ENCODE measurements at places on chromosomes 5 and 9. TPM values are rescaled to one million over a fixed set of nuclear protein-coding genes. Genes with fewer than 3 reads are reported as not detected.
A peak's percentile ranks its signal among the peaks of the same experiment; 100 is the strongest.

Gene DDX4
- total RNA-seq = not detected

Gene DENND4C
- total RNA-seq = 74.2 TPM

- DNase-seq = no peak
These were observed 30.1 kb upstream of the TMEM250 start for GRCh38 chr9:136148766-136149165.

DNA sequence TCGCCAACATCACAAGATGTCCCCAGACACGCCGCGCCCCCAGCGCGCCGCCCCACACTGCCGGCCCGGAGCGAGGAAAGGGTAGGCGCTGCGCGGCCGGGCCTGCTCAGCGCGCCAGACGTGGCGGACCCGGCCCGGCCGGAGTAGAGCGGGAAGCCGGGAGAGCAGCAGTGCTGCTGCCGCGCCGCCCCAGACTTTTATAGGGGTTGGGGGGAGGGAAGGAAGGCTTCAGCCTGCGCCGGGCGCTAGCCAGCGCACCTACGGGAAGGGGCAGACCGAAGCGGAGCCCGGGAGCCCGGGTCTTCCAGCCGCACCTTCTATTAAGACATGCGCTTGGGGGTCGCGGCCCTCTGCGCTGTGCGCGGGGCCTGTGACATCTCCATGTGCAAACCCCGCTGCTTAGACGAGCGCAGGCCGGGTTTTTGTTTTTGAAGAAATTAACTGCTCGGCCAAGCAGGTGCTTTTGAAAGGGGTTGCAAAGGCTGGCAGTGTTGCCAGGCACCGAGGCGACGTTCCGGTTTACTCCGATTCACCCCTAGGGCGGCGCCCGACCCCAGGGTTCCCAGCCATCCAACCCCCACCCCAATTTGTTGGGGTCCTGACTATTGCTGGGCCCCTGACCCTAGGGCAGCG is 353 bp upstream of the PAX5 start:
- DNase-seq = peak; percentile 4

GRCh38 chr9:131324736-131325679 is 35.5 kb downstream of the PLPP7 start:
- no peak for DNase-seq

DNA sequence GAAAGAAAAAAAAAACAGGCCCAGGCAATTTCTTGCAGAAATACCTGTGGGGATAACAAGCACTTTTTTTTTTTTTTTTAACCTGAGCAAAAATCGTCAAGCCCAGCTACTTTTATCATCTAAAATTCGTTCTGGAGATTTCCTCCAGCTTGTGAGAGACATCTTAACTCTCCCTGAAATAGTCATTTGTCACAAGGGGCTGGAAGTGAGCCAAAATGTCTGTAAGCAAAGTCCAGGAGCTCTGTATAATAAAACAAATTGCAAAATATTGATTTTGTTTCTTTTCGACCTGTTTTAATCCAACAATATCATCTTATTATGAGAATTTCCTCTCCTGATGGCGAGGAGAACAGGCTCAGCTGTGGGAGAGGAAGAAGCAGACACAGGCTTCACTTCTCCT is 168.4 kb downstream of the TTLL11 start:
- no peak for DNase-seq

DNA sequence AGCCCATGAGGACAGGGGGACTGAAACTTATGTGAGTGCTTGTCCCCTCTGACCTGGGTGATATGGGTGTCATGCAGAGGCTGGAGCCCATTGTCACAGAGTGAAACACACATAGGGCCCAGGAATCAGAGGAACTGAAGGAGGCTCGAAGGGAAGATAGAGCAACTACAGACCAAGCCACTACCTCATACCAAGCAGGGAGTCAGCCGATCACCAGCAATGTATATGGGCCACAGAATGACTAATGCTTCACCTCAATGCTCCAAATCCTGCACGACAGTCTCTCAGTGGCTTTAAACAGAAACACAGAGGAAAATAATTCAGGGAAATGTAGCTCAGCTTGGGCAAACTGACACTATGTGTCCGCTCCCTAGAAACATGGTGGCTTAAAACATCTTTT is 8.9 kb upstream of the FBXW11 start:
- DNase-seq = no peak

Gene ELOVL7
- total RNA-seq = under 0.01 TPM

GRCh38 chr9:5459289-5459829 is 9.0 kb downstream of the CD274 start:
- DNase-seq = no peak

Gene ANKRD55
- total RNA-seq = under 0.01 TPM

DNA sequence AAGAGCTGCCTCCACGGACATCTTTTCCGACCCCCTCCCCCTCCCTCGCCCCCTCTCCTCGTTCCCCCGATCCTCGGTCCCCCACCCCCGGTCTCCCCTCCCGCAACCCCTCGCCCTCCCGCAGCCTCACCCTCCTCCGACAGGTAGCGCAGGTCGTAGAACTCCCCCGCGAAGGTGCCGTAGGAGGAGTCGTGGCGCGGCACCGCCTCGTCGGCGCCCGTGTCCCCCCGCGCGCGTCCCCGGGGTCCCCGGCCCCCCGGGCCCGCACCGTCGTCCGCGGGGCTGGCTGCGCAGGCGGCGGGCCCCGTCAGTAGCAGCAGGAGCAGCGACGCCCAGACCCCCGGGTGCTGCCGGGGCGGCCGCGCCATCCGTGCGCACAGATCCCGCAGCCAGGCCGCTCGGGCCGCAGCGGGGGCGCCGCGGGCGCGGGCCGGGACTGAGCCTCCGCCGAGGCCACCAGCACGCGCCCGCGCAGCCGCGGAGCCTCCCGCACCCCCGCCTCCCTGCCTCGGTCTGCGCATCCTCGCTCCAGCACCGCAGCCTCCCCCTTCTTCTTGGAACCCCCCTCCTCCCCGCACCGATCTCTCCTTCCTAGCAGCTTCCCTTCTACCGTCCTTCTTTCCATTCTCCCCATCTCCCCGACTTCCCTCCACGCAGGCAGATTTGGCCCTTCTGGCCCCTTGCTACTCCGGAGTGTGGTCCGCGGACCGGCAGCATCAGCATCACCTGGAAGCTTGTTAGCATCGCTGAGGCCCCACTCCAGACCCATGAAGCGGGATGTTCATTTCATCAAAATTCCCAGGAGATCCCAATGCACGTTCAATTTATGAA is at the start of gene FRRS1L:
TSS of gene FRRS1L (minus strand) at position 479 of the 831 bp plus-strand sequence. CDS start at position 368, 111 bp downstream.
- DNase-seq = peak; percentile 10

- peak; percentile 97 for DNase-seq
These were observed 5.1 kb upstream of the CAST start for GRCh38 chr5:96657068-96657467.

DNA sequence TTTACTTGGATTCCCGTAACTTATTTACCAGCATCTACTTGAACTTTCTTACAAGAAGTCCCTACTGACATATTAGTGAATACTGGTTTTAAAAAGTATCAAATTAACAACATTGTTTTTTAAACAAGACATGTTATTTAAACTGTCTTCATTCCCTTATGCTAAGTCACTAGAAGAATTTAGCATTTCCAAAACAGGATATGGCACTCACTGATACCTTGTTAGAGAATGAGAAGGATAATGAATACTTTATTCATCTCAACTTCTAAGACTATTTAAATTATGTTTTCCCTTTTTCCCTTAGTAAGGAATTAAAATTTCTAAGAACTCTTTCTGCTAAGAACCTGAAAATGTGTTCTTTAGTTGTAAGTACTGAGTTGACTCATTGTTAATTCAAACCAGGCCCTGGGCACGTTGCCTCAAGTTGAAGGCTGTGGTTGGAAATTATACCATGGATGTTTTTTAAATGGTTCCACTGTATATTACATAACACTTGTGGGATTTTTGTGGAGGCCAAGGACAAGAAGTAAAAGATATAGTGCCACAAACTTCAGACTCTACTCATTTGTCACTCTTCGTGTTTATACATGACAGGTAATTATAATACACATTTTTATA is 219.0 kb upstream of the EDIL3 start:
- DNase-seq = peak; percentile 90

- DNase-seq = peak; percentile 80
These were observed 3.1 kb upstream of the STOM start for GRCh38 chr9:121373011-121373729.

DNA sequence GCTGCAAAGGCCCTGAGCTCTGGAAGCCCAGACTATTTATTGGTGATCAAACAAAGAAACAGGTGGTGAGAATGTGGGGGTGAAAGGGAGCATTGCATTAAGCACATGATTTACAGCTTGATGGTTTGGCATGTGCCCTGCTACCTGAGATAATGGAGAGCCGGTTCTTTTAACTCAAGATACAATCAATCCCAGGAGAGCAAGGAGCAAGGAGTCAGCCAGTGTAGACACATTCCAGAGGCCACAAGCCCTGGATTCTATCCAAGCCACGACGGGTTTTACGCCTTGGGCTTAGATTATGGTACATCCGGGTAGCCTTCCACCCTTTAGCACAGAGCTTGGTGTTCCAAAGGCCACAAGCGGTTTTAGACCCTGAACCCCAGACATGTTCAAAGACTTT is 292.2 kb downstream of the CYLC2 start:
- no peak for DNase-seq

GRCh38 chr9:94666364-94667099 is 27.2 kb upstream of the FBP1 start:
- no peak for DNase-seq

- DNase-seq = peak; percentile 75
These were observed 34.7 kb downstream of the LPCAT1 start for GRCh38 chr5:1488882-1489680.

DNA sequence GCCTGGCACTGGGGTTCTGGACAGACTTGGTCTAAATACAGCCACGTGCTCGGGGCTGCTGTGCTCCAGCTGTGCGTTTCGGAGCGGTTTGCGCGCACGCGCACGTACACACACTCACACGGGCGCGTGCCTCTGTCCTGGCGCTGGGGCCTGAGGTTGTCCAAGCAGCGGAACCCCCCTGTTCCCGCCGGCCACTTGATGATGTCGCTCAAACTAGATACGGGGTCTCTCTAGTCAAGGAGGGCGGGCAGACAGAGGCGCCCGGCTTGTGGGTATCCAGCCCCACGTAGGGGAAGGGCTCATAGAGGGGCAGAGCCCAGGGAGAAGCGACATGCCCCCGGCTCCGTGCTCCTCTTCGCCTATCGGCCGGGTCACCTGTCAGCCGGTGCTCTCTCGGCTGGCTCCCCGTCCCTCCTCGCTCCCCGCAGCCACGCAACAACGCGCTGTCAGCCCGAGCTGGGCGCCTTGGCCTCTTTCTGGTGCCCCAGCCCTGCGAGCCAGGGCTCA is 8.9 kb downstream of the NR2F1-AS1 start:
- no peak for DNase-seq

GRCh38 chr5:59128646-59129290 is 545.9 kb downstream of the RAB3C start:
- DNase-seq = no peak

DNA sequence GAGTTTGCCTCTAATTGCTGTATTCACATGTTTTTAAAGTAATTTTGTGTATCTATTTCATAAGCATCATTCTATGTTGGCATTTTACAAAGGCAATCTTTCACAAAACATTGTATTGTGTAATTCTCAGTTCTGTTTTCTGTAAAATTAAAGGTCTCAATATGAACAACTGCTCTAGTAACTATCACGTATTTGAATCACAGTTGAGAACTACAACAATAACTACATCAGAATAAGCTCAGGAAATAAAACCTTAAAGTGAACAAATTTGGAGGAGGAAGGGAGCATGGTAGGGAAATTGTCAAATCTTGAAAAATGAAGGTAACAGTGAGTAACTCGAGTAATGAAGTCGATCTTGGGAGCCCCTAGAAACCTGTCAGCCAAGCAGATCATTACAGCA is 22.5 kb upstream of the CAMK4 start:
- DNase-seq = no peak

DNA sequence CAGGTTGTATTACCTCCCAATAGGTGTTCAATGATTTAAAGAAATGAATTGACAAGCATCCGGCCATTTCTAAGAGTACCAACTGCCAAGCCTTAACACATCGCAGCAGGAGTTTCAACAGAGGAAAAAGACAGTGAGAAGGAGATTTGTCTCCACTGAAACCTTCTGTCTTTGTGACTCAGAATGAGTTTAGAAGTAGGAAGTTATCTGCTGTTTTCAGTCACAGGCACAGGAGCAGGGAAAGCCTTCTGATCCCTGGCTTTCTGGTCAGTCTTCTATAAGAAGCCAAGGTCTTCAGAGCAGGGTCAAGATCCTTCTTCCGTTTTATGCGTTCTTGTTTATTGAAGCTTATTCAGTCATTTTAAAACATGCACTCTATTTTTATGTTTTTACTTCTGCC is 390.7 kb upstream of the PCSK5 start:
- no peak for DNase-seq

Gene RASGEF1C
- total RNA-seq = under 0.01 TPM

Gene DIPK1B
- 0.77 TPM for total RNA-seq

Gene ZDHHC11
- 2.5 TPM for total RNA-seq

DNA sequence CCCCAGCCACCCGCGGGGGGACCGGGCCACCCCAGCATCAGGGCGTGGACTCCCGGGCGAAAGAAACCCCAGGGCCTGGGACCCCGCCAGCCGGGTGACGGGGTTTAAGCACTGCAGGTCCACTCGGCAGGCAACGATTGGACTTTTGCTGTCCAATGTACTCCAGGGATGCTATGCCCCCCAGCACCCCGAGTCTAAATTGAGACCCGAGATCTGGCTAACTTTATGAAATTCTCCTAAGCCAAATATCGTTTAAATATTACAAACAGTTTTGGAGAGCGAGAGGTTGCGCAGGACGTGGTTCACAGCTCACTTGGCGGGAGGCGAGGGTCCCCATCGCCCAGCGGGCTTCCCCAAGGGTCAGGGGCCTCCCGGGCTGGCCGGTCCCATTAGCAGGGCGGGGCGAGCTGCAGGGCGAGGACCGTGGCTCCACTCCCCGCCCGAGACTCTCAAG is 384 bp upstream of the MRPS2 start:
- DNase-seq = no peak

DNA sequence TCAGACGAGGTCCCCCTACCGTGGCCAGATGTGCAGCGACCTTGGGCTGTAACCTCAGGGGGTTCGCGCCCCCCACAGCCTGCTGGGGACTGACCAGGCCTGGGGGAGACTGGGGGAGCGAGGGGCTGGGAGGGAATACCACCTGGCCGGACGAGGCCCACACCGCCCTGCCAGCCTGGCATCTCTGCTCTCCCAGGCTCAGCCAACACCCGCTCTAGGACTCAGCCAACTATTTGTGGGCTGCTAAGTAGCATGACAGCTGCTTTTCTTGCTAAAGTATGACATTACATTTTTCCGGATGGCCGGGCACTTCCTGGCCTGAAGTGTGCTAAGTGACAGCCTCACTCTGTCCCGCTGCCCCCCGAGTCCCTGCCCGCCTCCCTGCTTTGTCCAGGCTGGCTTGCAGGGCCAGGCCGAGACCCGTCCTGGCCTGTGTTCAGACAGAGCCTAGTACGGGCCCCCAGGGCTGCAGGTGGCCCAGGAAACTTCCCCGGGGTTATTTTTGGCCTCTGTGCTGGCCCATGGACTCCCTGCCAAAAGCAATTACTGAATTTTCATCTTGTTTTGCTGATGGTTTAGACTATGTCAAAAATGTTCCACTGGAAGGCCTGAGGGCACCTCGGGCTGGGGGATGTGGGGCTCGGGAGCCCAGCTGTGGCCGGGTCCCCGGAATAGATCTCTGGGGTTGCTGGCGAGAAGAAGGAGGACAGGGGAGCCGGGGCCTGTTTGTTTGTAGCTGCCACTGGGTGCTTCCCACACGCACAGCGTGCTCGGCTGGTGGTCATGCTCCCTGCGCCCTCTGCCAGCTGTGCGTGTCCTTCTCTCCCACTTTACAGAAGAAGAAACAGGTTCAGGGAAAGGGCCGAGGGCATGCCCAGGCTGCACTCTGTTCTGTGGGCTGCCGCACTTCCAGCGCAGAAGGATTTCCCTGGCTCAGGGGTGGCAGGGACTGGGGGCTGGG is 13.4 kb upstream of the SLC2A6 start:
- DNase-seq = peak; percentile 28

Gene THBS4
- total RNA-seq = 1.5 TPM

GRCh38 chr9:112485574-112485973 is 1.1 kb upstream of the KIAA1958 start:
- no peak for DNase-seq

Gene PHF2
- 13.4 TPM for total RNA-seq

- DNase-seq = no peak
These were observed 273.5 kb downstream of the SLF1 start for GRCh38 chr5:94891972-94892371.
